ENCODE measurements at places on chromosomes 1 and 21. TPM values are rescaled to one million over a fixed set of nuclear protein-coding genes. Genes with fewer than 3 reads are reported as not detected.

Gene FCRL2
- polyA plus RNA-seq: 0.07 TPM

Gene HIVEP3
- polyA plus RNA-seq: 3.8 TPM

Gene C8A
- not detected for polyA plus RNA-seq

GRCh38 chr21:45330075-45330781, 42.5 kb upstream of the POFUT2 start:
- H3K36me3 ChIP-seq: no peaks in the 10 kb centered on the region
- H3K27ac ChIP-seq: no peak overlapping the region
- no peak overlapping the region for H3K4me3 ChIP-seq
- DNase-seq: no peak
- peaks cover 17% of the 10 kb centered on the region for H3K4me1 ChIP-seq

Gene CYP4X1
- not detected for polyA plus RNA-seq

DNA sequence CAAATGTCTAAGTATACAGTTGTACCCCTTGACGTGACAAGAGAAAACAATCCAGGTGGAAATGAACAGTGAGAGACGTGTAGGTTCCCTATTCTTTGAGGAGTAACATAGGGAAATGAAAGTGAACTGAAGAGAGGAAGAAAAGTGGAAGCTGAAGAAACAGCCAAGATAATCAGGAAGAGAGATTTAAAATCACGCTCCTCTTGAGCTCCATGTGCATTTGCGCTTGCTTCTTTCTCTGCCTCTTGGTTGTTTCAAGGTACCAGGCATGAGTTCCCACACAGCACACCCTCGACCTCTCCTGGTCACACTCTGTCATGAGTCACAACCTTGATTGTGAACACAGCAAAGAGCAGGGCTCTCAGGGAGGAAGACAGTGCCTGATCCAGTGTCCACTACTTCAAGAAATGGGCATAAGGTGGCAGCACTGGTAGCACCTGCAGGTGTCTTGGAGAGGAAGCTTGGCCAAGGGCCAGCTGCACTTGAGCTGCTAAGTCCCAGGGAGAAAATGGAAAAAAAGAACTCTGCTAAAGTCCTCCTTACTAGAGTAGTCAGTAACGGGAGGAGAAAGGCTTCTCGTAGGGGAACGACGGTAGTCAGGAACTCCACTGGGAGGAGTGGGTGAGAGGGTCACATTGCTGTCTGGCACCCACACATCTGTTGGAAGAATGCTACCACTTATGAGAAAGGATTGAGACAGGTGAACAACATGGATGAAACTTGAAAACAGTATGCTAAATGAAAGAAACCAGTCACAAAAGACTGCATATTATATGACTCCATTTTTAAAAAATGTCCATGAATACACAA, 18.3 kb upstream of the ARID1A start:
- no peak overlapping the region for H3K4me3 ChIP-seq
- peaks cover 10% of the 10 kb centered on the region for H3K4me1 ChIP-seq
- no peaks in the 10 kb centered on the region for H3K27me3 ChIP-seq
- H3K36me3 ChIP-seq: no peaks in the 10 kb centered on the region
- DNase-seq: peak; percentile 87

Gene OR2T2
- 1.5 TPM for polyA plus RNA-seq

- no peaks in the 10 kb centered on the region for H3K36me3 ChIP-seq
- no peaks in the 10 kb centered on the region for H3K27me3 ChIP-seq
- H3K4me1 ChIP-seq: peaks cover 51% of the 10 kb centered on the region
- DNase-seq: no peak
Observed at GRCh38 chr1:221783936-221784335, 42.0 kb upstream of the DUSP10 start.

GRCh38 chr1:245247801-245248200, 93.0 kb downstream of the KIF26B start:
- no peak overlapping the region for H3K4me3 ChIP-seq
- no peaks in the 10 kb centered on the region for H3K27me3 ChIP-seq
- H3K4me1 ChIP-seq: no peaks in the 10 kb centered on the region
- no peak for DNase-seq
- H3K36me3 ChIP-seq: no peaks in the 10 kb centered on the region

- DNase-seq: no peak
- H3K36me3 ChIP-seq: no peaks in the 10 kb centered on the region
- H3K27ac ChIP-seq: no peak overlapping the region
- H3K27me3 ChIP-seq: no peaks in the 10 kb centered on the region
- H3K4me1 ChIP-seq: no peaks in the 10 kb centered on the region
Observed at GRCh38 chr1:70842562-70842961, 205.1 kb downstream of the PTGER3 start.

DNA sequence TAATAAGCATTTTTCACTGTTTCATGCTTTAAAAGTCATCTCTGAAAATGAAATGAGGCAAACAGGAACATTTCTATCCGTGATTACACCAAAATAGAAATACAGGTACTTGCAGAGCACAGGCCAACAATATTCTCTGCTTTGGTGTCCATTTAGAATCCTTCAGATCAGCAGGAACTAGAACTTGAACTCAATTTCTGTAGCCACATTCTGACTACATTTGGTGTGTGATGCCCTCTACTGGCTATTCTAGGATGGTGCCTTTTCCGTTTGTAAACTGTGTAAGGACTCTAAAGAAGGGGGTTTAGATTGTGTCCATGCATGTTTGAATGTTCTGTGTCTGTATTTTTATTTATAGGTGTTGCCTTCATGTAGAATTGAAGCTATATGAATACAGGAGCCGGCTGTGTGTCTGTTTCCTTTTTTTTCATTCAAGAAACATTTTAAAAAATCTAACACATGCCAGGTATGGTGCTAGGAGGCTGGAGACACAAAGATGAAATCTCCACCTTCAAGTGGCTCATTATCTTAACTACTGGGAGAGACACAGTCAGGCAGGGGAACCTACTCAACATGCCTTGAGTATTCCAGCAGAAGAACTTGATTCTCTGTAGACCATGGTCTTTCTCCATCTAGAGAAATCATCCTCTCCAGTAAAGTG, 7.6 kb upstream of the ZNF326 start:
- peak; percentile 45 for DNase-seq
- H3K36me3 ChIP-seq: no peaks in the 10 kb centered on the region
- no peak overlapping the region for H3K4me3 ChIP-seq
- H3K27me3 ChIP-seq: no peaks in the 10 kb centered on the region
- no peaks in the 10 kb centered on the region for H3K4me1 ChIP-seq

Gene MAEL
- polyA plus RNA-seq: 0.34 TPM

GRCh38 chr1:92583821-92584760, 97.4 kb upstream of the GFI1 start:
- peak; percentile 47 for DNase-seq
- no peaks in the 10 kb centered on the region for H3K27me3 ChIP-seq
- H3K36me3 ChIP-seq: no peaks in the 10 kb centered on the region
- peaks cover 8% of the 10 kb centered on the region for H3K4me1 ChIP-seq
- no peak overlapping the region for H3K4me3 ChIP-seq

DNA sequence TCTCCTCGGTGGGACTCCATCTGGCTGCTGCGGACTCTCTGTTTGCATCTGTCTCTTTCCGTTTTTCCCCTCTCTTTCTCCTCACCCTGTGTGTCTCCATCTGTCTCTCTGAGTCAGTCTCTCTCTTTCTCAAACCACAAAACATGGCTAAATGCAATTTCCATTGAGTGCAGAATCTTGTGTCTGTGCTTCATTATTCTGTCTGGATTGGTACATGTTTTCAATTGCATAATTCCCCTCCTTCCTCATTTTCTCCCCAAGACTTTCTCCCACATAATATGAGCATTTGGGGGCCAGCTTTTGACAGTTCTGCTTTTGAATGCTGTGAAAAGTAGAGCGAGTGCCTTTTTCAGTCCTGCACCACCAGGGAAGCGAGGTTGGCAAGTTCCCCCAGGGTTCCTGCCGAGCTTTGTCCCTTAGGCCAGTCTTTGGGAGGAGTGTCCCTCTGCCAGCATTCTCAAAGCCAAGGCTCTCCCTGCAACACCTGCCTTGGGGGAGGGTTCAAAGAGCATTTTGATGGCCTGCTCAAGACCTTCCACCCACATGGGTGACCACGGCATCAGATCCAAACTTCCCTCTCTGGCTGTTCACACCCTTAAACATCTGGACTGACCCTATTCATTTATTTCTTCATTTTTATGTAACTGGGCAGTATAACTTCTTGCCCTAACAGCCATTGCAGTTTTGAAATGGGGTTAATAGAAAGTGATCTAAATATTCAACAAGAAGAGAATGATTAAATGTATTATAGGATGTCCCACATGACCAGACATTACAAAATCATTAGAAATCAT, 32.8 kb upstream of the SCMH1 start:
- H3K27ac ChIP-seq: no peak overlapping the region
- no peaks in the 10 kb centered on the region for H3K36me3 ChIP-seq
- no peak overlapping the region for H3K4me3 ChIP-seq

Gene OMA1
- 58.8 TPM for polyA plus RNA-seq

DNA sequence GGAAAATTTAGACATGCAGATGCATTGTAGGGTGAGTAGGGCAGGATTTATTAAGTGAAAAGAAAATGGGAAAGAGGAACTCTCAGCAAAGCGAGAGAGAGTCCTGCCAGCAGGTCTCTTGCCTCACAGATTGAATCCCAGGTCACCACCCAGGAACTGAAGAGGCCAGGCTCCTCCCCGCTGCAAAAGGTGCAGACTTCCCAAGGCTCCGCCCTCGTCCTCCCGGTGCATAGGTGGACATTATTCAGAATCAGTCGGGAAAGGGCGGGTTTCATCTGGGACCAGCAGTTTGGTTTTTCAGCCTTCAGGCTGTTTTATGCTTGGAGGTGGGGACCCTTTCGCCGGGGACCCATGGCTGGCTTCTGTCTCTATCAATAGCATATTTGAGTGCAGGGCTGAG, 41.6 kb upstream of the APP start:
- H3K27ac ChIP-seq: no peak overlapping the region
- no peak overlapping the region for H3K4me3 ChIP-seq
- no peaks in the 10 kb centered on the region for H3K36me3 ChIP-seq
- H3K4me1 ChIP-seq: no peaks in the 10 kb centered on the region

- H3K36me3 ChIP-seq: no peaks in the 10 kb centered on the region
- no peak for DNase-seq
- no peaks in the 10 kb centered on the region for H3K4me1 ChIP-seq
- no peaks in the 10 kb centered on the region for H3K27me3 ChIP-seq
Observed at GRCh38 chr1:29860056-29860455, 623.7 kb downstream of the PTPRU start.

GRCh38 chr1:213931836-213932235, 55.9 kb upstream of the PROX1 start:
- DNase-seq: no peak
- no peaks in the 10 kb centered on the region for H3K36me3 ChIP-seq
- no peak overlapping the region for H3K27ac ChIP-seq
- no peak overlapping the region for H3K4me3 ChIP-seq

DNA sequence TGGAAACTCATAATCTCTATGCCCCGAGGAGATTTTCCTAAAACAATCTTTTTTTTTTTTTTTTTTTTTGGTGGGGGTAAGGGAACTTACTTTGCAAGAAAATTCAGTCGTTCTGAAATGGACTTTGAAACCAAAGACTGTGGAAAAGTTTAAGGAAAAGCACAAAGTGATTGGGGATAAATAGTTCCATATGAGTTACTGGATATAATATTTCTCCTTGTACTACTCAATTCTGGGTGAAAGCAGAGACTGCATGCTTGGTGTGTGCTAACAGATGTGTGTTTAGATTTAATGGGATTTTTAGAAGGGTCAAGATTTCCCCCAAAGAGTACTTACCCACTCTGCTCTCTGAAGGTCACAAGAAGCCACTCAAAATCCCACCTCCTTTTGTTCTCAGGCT, 204.9 kb upstream of the USP24 start:
- no peak overlapping the region for H3K4me3 ChIP-seq
- no peaks in the 10 kb centered on the region for H3K27me3 ChIP-seq
- no peak overlapping the region for H3K27ac ChIP-seq
- no peaks in the 10 kb centered on the region for H3K36me3 ChIP-seq

DNA sequence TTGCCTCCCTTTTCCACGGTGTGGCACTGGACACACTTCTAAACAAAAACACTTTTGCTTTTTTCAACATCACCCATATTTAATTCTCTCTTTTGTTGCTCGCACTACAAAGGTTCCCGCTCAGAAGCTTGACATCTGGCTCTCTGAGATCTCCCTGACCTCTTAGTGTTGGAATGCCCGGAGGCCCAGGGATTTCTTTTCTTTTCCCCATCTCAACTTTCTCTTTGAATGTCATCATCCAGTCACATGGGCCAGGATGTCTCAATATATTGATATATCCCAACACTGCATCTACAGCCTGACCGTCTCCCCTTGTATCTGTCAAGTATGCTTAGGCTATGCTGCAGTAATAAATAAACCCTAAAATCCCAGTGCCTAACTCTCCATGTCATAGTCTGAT, 54.3 kb upstream of the DESI2 start:
- no peak overlapping the region for H3K27ac ChIP-seq
- peaks cover 4% of the 10 kb centered on the region for H3K4me1 ChIP-seq
- H3K36me3 ChIP-seq: no peaks in the 10 kb centered on the region
- peaks cover 2% of the 10 kb centered on the region for H3K27me3 ChIP-seq

Gene HDGF
- 81.9 TPM for polyA plus RNA-seq
